ENCODE measurements at places on chromosomes 5 and 9. TPM values are rescaled to one million over a fixed set of nuclear protein-coding genes. Genes with fewer than 3 reads are reported as not detected.

The ANKDD1B gene
- 1.3 TPM for total RNA-seq

The FBLL1 gene
- total RNA-seq: 37.6 TPM

The ROR2 gene
- total RNA-seq: 0.94 TPM

The FBXO4 gene
- 16.0 TPM for total RNA-seq
